Activated T-helper 1 cell treated with anti-CD3 and anti-CD28 coated beads, Interleukin-12 subunit alpha, Interleukin-12 subunit beta, Interleukin-2, Interleukin-4 antibody, amounts not matched to agents 30 ng/mL and 10 ng/mL and 1 ng/mL, durations not matched to agents 14 hours and 24 hours and 36 hours (primary cell): ENCODE measurements at places on chromosomes 5 and 9.

DNA sequence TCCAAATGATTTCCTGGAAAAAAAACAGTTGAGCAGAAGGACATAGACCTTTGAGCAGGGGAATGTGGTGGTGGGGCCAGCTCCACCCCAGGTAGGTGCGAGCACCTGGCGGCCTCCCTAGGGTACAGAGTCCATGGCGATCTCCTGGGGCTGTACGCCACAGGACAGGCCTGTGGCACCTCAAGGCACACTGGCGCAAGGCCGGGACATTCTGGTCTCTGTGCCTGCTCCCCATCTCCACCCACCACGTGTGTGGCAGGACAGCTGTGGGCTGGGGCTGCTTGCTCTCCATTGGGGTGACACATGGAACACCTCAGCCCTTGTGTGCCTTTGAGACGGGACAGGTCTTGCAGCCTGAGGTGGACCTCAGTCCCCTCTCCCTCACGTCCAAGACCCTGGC is 25.2 kb downstream of the WNK2 start:
- no peak for DNase-seq

GRCh38 chr5:82204567-82204966 is 73.6 kb downstream of the RPS23 start:
- DNase-seq = no peak

GRCh38 chr5:107293541-107294210 is 377.1 kb downstream of the EFNA5 start:
- no peak for DNase-seq

GRCh38 chr5:163089230-163089629 is 348.2 kb upstream of the CCNG1 start:
- no peak for DNase-seq

- no peak for DNase-seq
These were observed 297.2 kb upstream of the TARS1 start for GRCh38 chr5:33143405-33144123.

DNA sequence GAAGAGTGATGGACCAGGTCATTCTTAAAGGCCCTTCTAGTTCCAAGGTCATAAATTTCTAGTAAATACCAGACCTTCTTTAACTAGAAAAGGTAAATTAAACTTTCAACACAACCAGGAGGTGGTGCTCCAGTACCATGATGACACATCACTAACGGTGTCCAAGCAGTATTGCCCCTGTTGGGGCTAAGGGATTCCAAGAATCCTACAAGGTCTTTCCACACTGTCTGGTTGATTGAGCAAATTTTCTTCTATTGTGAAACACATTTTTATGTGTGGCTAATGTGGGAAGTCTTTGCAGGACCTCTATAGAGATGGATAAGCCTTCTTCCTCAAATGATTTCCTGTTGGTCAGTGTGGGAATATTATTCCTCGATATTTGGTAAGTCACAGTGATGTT is 459.6 kb upstream of the PAPPA start:
- no peak for DNase-seq

- peak; percentile 1 for DNase-seq
These were observed 422.6 kb downstream of the EFNA5 start for GRCh38 chr5:107248066-107248695.

DNA sequence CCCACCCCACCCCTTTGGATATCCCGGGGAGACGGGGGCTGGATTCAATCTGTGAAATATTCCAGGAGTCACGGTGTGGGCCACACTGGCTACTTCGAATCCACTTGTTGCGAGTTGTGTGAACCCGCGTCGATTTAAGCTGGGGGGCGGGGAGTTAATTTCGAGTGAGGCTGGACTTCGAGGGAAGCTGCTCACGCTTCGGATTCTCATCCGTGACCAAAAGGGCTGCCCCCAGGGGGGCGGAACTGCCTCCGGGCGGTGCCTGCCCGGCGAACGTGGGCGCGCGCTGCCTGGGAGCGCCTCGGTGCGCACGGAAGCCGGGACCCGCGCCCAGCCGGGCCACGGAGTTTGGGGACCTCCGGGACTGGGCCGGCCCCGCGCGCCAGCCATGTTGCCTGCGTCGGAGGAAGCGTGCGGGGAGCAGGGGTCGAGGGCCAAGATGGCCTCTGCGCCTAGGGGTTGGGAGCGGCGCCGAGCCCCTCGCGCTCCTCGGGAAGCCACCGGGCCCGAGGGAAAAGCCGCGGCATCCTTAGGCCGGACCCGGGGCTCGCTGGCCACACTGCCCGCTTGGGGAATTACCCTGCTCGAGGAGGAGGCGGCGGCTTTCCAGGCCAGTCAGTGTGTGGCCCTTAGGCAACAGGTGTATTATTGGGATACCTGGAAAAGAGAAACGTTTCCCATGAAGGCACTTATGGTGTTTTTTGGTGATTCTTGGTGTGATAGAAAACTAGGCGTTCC is 975 bp downstream of the OCLN start:
- DNase-seq = no peak

DNA sequence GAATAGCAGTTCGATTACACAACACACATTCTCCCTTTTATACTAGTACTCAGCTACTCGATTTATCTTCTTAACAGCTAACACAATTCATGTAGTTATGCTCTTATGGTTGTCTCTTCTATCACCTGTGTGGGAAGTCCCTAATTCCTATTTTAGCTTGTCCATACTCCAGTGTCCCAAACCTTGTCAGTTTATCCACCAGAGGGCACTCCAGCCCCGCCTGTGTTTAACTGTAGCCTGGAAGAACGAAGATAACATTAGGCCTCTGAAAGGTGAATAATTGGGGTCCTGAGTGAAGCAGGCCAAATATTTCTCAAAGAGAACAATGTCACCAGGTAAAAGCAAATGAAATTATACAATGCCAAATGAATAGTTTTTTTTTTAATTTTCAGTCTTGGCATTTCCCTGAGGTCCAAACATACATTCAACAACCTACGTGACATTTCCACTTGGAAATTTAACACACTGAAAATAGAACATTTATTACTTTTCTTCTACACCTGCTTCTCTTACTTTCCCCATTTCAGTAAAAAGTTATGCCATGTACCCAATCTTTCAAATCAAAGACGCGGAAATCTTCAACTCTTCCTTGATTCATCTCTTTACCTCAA is 560.7 kb downstream of the HTR1A start:
- no peak for DNase-seq
